ENCODE measurements at places on chromosomes 2 and 18. TPM values are rescaled to one million over a fixed set of nuclear protein-coding genes. Genes with fewer than 3 reads are reported as not detected.

ANKRD36B gene
- total RNA-seq, result 120 TPM

ZNF385B gene
- not detected for total RNA-seq

RAB6D gene
- total RNA-seq, result not detected

TRIM43 gene
- not detected for total RNA-seq

KCNG3 gene
- total RNA-seq, result not detected

ACVR2A gene
- total RNA-seq, result 4.5 TPM

SEMA4C gene
- 20.6 TPM for total RNA-seq

SPR gene
- total RNA-seq, result 32.9 TPM

ASAP2 gene
- total RNA-seq, result 52.2 TPM

GAD1 gene
- 0.16 TPM for total RNA-seq

CRYGD gene
- not detected for total RNA-seq

RIT2 gene
- total RNA-seq, result not detected

ZC3H8 gene
- 10.9 TPM for total RNA-seq

POTEC gene
- not detected for total RNA-seq

ACTG2 gene
- not detected for total RNA-seq

MLPH gene
- total RNA-seq, result 0.81 TPM

LYG2 gene
- total RNA-seq, result not detected

NCKAP5 gene
- 1.4 TPM for total RNA-seq

SKOR2 gene
- total RNA-seq, result not detected

ABHD1 gene
- not detected for total RNA-seq

HTR2B gene
- 0.32 TPM for total RNA-seq

RND3 gene
- total RNA-seq, result 104 TPM

KLHL14 gene
- total RNA-seq, result 0.16 TPM

SIX3 gene
- total RNA-seq, result not detected

CD8B2 gene
- total RNA-seq, result not detected

ZCCHC2 gene
- total RNA-seq, result 21.5 TPM

CNDP1 gene
- total RNA-seq, result not detected

UBE2F gene
- 38.3 TPM for total RNA-seq

XRCC5 gene
- total RNA-seq, result 170 TPM

WNT10A gene
- total RNA-seq, result not detected

DTNA gene
- total RNA-seq, result 0.81 TPM

ERBB4 gene
- total RNA-seq, result under 0.01 TPM
